Stimulated activated CD4-positive, alpha-beta T cell treated with anti-CD3 and anti-CD28 coated beads, Interleukin-15, amount 100 ng/mL, for 48 hours (primary cell): ENCODE measurements at places on chromosomes 7 and 10.

GRCh38 chr7:46723742-46724141 is 802.7 kb upstream of the IGFBP3 start:
- no peak for DNase-seq

DNA sequence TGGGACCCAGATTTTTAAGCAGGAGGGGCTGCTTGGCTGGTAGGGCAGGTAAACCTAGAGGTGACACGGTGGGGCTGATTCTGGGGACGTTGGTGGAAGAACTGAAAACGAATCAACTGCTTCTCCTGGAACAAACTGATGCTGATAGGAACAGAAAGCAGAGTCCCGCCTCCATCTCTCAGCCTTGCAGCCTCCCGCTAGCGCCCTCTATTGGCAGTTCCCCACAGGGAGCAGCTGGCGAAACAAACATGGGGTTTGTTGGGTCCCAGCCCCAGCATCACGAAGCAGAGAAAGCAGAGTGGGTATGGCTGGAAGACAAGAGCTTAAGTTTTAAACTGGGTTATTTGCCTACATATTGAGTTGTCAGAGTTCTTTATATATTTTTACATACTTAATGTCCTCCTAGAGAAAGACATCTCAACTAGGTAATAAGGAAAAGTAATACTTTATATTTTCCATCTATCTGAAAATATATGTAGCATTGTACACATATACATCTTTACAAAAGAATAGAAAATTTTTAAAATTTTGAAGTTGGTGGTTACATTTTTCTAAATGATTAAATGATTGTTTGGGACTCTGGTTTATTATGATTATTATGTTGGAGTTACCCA is 42.3 kb upstream of the FOXI2 start:
- peak; percentile 36 for DNase-seq

DNA sequence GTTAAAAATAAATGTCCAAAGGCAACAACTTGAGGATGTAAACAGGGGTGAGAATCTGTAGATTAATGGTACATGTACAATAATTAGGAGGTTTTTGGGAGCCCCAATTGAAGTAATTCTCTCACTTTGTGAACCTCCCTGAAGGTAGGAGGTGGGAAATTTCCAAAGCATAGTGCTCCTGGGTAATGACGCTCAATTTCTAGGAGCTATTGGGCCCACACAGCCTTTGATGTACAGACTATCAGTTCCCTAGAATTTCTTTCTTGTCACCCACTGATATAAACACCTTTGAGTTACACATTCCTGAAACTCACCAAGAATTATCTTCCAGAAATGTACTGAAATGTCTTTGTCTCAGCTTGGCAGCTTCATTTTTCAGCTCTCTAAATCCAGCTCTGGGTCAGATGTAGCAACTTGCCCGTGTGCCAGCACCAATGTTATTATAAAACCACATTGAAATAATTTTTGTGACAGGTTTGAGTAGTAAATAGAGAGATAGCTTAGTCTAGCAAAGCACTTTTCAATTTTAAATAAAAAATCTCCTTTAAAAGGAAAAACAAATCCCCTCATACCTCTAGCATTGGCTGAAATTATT is 36.6 kb upstream of the GALNT17 start:
- no peak for DNase-seq

- no peak for DNase-seq
These were observed 36.0 kb downstream of the PHF14 start for GRCh38 chr7:11009631-11010030.

- peak; percentile 35 for DNase-seq
These were observed 1.1 kb upstream of the GTF2I start for GRCh38 chr7:74656441-74656836.

DNA sequence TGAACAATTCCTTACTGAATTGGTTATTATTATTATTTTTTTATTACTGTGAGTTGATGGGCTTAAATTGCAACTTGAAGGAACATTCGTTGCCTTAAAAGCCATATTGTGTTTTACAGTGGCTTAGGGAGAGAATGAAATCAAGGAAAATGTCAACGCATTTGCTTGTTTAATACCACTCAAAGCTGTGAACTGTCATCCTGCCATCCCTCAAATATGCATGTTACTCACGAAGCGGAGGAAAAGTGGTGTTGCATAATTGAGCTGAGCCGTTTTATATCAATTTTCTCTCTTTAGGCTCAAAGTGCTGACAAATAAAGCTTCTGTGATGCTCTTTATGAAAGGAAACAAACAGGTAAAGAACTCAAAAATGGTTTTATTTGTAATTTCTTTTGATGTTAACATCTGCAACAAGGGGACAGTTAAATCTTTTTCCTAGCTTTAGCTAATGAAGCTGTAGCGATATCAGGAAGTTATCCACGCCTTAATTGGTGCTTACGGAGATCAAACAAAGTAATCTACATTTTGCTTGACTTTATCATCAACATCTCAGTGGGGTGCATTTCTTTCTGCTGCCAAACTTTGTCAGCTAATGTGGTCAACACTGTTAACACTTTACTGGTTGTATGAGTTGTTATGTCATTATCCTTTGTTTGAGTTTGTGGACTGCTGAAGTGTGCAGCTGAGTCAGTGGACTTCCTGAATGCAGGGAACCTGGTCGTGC is 33.1 kb downstream of the GLRX3 start:
- no peak for DNase-seq

DNA sequence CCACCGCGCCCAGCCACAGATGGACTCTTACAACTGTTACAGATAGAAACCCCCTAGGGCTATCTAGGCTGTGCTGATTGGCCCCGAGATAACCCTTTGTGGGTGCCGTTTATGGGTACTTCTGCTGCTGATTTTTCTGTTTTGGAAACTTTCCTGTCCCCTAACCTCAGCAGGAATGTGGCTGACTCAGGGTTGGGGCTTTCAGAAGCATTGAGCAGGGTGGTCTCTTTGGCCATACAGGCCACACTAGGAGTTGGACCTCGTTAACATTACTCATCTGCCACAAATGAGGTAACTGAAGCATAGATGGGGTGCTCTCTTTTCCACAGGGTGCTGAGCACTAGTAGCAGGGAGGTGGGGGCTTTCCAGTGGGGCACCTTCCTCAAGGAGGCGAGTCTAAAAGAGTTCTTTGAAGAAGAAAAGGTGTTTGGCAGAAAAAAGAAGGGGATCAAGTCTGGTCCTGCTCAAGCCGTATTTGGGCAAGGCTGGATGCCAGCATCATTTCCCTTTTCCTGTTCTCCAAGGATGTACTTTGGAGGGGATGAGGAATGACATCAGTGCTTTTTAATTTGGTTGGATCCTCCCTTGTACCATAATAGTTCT is 6.4 kb downstream of the ZSCAN25 start:
- DNase-seq = no peak

DNA sequence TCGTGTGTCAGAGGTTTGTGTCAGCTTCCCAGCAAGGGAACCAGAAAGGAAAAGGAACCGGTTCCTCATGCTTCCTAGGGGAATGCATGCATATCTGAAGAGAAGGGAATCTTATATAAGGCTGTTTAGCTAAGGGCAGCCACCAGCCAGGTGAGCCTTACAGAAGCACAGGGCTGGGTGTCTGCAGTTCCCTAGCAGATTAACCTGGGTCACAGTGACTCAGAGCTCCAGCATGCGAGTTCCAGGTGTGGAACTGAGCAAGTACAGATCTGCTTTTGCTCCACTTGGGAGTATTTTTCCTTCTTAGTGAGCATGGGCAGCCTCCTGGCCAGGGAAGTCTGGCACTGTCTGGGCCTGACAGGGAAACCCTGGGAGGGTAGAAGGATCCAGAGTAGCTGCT is 957 bp upstream of the ANKRD2 start:
- no peak for DNase-seq

DNA sequence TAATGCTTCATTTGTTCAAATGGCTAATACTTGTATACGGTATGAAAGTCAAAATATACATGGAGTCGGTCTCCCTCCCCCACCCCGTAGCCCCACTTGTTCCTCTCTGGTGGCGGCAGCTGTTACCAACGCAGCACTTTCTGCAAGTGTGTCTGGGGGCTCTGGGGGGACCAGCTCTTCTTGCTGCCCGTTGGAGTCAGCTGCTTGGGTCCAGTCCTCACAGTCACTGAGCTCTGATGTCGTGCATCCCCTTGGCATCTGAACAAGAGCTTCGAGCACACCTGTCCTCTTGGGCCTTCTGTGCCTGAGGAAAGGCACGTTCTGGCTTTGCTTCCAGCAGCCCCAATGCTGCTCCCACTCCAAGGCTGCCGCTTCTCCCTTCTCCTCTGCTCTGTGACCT is 493.1 kb downstream of the PLXNA4 start:
- no peak for DNase-seq

DNA sequence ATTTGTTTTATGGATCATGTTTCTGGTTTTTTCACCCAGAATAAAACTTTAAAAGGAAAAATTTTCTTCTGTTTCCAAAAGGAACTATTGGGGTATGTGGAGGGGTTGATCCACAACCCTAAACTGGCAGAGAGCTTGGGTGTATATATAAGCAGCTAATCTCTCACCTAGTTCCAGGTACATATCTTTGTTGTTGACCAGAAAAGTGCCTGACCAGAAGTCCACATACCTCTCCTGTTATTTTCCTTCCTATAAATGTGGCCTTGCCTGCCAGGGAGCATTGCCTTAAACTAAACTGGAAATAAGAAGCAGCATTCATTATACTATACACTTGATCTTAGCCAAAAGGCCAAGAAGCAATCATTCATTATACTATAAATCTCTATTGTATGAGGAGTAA is 112.0 kb downstream of the ZEB1 start:
- DNase-seq = no peak

GRCh38 chr10:89684604-89685003 is 16.8 kb upstream of the KIF20B start:
- DNase-seq = no peak

- no peak for DNase-seq
These were observed 15.7 kb downstream of the AKR1C1 start for GRCh38 chr10:4978870-4979269.

DNA sequence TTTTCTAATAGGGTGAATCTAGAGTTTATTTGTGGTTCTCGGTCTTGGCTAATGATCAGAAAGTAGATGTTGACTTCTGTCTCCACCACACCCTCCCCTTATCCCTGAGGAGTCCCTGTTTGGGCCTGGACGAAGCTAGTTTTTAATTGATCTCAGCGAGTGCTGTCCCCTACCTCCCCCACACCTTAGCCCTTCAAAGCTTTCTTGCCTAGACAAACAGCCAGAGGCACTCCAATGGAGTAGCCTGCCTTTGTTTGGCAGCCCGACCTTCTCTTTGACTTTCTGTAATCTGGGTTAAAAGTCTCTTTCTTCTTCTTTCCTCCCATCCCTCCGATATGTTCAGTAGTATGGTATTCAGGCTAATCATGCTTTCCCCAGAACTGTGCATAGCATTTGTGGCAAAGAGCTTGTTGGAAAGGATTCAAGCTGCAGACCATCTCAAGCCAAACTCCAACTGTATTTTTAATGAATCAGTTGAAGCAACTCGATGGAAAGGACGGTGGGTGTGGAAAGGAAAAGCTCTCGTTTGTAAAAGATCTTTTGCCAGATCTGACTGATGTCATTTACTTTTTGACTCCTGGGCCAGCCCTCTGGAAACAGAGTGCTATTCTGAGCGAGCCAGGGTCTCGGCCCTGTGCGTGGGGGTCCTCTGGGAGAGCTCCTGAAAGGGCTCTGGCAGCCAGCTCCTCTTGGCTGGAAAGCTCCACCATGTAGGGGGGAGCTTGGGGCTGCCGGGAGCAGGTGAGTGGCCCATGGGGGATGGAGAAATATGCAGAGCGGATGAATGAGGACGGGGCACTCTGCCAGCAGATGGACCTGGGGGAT is 4.5 kb downstream of the FAM180A start:
- DNase-seq = no peak

DNA sequence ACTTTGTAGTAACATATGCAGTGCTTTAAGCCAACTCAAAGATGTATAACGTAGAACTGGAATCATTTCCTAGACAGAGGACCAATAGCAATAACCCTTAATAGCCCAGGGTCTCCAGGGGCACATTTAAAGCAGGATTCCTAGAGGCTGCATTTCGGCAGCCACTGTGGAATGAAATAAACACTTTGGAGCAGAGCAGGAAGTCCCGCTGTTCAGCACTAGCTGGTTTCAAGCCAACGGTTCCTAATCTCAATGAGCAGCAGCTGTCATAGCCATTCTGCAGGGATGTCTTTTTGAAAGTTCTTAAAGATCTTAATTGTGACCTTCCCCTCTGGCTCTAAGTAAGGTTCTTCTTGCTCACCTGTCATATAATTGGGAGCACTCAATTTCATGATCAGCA is 18.4 kb upstream of the MACROH2A2 start:
- no peak for DNase-seq

DNA sequence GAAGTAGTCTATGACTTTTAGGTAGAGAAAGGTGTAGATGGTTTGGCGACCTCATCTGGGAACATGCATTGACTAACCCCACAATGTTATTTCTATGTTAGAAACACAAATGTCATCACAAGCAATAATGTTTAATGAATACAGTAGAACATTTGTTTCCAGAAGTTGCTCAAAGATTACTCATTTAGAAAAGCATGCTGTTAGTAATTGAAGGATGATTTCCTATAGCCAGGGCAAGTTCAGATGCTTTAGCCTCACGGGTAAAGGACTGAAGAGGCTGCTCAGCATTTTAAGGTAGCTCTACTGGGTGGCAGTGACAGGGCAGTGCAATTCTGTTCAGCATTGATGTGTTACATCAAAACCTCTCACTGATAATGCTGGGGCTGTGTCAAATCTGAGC is 199.3 kb upstream of the FZD1 start:
- no peak for DNase-seq
